AG04450 (cell line): ENCODE measurements at places on chromosomes 6 and 20.

DNA sequence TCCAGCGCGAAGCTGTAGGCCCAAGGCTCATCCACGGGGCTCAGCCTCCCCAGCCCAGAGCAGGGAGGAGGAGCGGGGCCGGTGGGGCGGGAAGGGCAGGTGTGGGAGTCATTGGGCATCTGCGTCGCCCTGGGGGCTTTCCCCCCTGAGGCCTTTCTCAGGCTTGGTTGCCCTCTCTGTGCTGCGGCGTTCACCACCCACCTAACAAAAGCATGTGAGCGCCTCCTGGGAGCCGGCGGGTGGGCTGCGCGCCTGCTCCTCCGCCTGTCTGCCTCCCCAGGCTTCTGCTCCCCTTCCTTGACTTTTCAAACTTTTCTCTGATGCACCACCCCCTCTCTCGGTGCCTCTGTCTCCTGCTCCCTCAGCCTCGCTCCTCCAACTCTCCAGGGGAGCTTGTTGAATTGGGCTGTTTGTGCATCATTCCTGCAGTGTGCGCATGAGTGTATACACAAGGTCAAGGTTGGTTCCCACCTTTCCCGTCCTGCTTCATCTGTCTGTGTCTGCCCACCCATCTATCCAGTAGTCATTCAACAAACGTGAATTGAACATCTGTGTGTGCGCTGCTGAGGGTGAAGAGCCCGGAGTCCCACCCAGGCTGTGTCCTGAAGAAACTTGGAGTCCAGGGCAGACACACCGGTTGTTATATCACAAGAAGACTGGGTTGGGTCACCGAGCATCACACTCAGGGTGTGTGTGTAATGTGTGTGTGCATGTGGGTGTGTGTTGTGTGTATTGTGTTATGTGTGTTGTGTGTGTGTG, 82.4 kb upstream of the NNAT start:
- no peak for DNase-seq

DNA sequence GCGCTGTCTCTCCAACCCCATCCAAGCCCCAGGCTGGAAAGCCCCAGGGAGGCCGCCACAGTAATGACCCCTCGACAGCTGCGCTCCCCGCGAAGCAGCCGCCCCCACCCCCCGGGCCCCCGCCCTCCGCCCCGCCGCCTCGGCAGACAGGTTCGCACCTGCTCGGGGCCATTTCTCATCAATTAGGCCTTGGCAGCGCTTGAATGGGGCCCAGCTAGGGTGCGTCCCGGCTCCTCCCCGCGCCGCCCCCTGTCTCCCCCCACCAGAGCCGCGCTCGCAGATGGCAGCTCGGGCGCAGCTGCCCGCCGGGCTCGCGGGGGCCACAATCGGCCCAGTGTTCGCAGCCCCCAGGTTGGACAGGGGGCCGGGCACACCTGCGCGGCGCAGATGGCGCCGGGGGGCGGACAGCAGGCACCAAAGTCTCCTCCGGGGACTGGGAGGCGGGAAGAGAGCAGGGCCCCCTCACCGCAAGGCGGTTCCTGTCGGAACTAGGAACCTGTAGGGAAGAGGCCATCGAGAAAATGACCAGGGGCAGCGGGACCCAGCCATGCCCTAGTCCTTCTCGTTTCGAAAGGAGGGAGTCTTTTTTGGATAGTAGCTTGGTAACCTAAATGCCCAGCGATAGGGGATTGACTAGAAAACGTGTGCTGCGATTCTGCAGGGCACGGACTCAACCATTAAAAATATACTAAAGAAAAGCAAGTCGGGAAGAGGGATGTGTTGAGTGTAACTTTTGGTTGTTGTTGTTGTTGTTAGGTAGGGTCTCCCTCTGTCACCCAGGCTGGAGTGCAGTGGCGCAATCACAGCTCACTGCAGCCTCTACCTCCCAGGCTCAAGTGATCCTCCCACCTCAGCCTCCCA, 83.2 kb upstream of the EYA2 start:
- DNase-seq = no peak

DNA sequence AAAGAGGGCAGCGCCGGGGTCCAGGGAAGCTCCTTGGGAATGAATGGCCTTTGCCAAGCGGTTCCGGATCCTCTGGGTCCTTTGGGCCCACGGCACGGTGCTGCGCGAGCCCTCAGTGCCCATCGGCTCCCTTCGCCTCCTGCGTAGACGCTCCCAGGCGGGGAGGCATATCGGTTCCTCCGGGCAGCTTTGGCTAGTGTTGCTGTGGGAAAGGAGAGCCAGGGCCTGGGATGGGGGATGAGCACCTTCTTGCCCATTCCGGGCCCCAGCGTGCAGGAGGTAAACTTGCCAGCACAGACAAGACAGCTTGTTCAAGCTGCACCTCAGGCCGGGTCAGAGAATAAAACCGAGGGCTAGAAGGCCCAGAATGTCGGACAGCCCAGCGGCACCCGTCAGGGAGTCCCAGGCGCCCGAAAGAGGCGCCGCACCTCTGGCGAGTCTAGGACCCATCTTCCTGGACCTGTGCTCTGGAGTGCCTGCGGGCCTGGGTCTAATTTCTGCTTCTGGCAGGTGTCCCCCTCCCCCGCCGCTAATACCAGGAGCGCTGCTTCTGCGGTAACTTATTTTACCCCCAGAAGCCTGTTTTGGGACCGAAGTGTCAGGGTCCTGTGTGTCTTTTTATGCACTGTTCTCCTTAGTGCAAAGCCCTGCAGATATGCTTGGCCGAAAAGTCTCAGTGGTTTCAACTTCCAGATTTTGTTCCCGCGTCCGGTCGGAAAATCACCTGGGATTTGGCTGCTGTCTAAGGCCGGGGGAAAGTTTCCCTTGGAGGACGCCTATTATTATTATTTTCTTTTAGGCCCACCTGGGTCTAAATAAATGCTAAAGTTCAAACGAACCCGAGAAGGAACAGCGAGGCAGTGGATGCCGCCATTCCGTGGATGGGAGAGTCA, 1.7 kb upstream of the TFAP2C start:
- DNase-seq = no peak

GRCh38 chr6:163984124-163984936, 569.8 kb downstream of the QKI start:
- no peak for DNase-seq

GRCh38 chr20:58307270-58307669, 2.2 kb upstream of the RAB22A start:
- DNase-seq = no peak

GRCh38 chr6:94278146-94278545, 858.8 kb upstream of the EPHA7 start:
- DNase-seq = no peak
